ENCODE measurements at places on chromosomes 4 and X.

DNA sequence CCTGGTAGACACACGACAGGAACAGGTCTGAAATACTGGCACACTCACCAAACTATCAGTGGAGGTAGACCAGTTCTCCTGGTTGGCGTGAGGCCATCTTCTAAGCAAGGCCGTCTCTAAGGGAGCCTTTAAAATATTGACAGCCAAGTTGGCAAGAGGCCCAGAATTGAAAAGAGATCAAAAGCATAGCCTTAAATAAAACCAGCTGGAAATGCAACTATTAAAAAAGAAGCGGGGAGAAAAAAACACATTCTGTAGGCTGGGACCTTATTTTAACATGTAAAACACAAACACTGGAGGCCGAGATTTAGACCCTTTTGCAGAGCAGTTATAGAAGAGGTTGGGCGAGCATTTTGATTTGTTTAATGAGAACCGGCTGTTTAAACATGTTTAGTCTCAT, 233.0 kb upstream of the CLNK start:
- DNase-seq, result no peak

DNA sequence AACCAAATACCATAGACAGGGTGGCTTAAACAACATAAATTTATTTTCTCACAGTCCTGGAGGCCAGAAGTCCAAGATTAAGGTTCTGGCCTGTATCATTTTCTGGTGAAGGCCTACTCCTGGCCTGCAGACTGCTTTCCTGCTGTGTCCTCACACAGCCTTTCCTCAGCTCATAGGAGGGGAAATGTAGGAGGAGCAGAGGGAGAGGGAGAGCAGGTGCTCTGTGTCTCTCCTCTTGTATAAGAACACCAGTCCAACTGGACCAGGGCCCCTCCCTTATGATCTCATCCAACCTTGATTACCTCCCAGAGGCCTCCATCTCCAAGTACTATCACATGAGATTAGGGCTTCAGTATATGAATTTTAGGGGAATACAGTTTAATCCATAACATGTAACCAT, 34.3 kb downstream of the RAPGEF2 start:
- no peak for DNase-seq

DNA sequence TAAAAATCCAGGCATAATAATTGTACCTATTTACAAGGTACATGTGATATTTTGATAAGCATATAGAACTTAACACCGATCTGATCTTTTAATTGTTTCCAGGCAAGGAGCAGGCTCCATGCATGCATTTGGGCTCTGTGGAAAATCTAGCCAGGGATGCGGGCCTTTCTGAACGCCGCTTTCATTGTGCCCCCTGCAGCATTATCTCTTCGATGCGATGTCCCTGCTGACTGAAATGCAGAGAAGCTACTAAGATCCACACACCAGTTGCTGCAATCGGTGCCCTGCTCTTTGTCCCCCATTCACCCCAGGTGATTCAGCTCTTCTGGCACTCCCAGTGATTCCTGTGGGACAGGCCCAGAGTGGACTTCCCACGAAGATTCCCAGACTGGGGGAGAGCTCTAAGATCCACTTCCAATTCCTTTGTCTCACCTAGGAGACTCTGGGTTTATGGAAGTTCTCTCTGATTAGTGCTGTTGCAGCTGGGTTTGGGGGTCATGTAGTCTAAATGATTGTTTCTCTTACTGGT, 254.3 kb upstream of the AGA start:
- no peak for DNase-seq

- no peak for DNase-seq
These were observed 180.2 kb downstream of the RBM46 start for GRCh38 chr4:154961263-154961662.

- DNase-seq, result no peak
These were observed 97.6 kb downstream of the AKAP4 start for GRCh38 chrX:50103176-50103575.

- no peak for DNase-seq
These were observed 94.5 kb upstream of the IQCM start for GRCh38 chr4:149910177-149910576.

GRCh38 chr4:99894998-99895397, 771 bp upstream of the LAMTOR3 start:
- DNase-seq, result no peak

- DNase-seq, result no peak
These were observed 21.4 kb upstream of the CLGN start for GRCh38 chr4:140448830-140449229.
